ENCODE measurements at places on chromosomes 16 and 17. TPM values are rescaled to one million over a fixed set of nuclear protein-coding genes. Genes with fewer than 3 reads are reported as not detected.

The TMC8 gene
- total RNA-seq, result 1.6 TPM

The KRT24 gene
- total RNA-seq, result not detected

The KCNH6 gene
- not detected for total RNA-seq

The KRT40 gene
- total RNA-seq, result not detected

The CUEDC1 gene
- 34.8 TPM for total RNA-seq

The KRTAP1-5 gene
- total RNA-seq, result not detected

The FGF11 gene
- 7.4 TPM for total RNA-seq

The CNTNAP1 gene
- total RNA-seq, result 0.39 TPM

The OR2C1 gene
- not detected for total RNA-seq

The TBC1D28 gene
- total RNA-seq, result not detected

The PRAC1 gene
- not detected for total RNA-seq

DNA sequence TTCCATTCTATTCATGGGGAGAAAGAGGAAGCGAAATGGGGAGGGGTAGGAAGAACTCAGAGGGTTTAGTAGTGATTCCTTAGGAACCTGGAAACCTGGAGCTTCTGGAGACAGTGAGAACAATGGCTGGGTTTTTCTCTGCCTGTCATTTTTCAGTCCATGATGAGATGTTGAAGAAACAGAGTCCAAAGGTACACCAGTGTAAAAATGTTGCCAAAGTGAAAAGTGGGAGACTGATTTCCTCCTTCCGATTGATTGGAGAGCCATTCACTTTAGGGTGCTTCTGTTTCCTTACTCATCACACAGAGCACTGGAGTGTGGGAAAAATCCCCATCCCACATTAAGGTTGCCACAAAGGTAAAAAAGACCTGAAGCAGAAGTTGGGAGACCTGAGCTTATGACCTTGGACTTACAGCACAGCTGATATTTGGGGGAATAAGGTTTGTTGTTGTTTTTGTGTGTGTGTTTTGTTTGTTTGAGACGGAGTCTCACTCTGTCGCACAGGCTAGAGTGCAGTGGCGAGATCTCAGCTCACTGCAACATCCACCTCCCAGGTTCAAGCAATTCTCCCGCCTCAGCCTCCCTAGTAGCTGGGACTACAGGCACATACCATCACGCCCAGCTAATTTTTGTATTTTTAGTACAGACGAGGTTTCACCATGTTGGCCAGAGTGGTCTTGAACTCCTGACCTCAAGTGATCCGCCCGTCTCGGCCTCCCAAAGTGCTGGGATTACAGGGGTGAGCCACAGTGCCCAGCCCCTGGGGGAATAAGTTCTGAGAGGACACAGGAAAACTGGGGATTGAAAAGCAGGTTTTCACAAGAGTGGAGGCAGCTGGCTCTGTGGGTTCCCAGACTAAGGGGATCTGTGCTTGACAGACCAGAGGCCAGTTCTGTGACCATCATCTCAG lies 1.4 kb upstream of the DHX8 start:
- no peaks in the 10 kb centered on the region for H3K27me3 ChIP-seq
- DNase-seq, result no peak
- peaks cover 23% of the 10 kb centered on the region for H3K4me1 ChIP-seq
- no peak overlapping the region for H3K4me3 ChIP-seq
- no peak overlapping the region for H3K27ac ChIP-seq

- no peak overlapping the region for H3K4me3 ChIP-seq
- no peaks in the 10 kb centered on the region for H3K36me3 ChIP-seq
Measured at GRCh38 chr17:19334331-19334730, 28.2 kb downstream of the B9D1 start.

- H3K36me3 ChIP-seq, result no peaks in the 10 kb centered on the region
- H3K4me3 ChIP-seq, result no peak overlapping the region
- H3K27me3 ChIP-seq, result no peaks in the 10 kb centered on the region
- no peak overlapping the region for H3K27ac ChIP-seq
Measured at GRCh38 chr16:15557258-15557657, 85.7 kb downstream of the MARF1 start.

DNA sequence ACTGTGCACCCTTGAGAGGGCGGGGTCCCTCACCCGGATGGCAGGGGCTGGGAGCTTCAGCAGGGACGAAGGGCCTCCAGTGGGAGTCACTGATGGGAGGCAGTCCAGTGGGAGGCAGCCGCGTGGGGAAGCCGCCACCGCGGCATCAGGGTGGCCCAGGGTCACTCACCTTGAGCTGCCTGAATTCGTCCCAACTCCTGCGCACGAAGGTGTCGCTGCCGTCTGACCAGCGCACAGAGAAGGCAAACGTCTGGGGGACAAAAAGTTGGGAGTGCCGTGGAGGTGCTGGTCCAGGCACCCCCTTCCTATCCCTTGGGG lies 540 bp downstream of the NOXO1 start:
- no peaks in the 10 kb centered on the region for H3K36me3 ChIP-seq

- H3K27me3 ChIP-seq, result no peaks in the 10 kb centered on the region
- H3K27ac ChIP-seq, result no peak overlapping the region
- H3K36me3 ChIP-seq, result no peaks in the 10 kb centered on the region
- no peak overlapping the region for H3K4me3 ChIP-seq
Measured at GRCh38 chr16:54466233-54466632, 179.6 kb upstream of the IRX3 start.

- no peak overlapping the region for H3K4me3 ChIP-seq
- no peaks in the 10 kb centered on the region for H3K4me1 ChIP-seq
- H3K27me3 ChIP-seq, result peaks cover 2% of the 10 kb centered on the region
- H3K27ac ChIP-seq, result no peak overlapping the region
- DNase-seq, result no peak
Measured at GRCh38 chr16:31267332-31268032, 7.7 kb downstream of the ITGAM start.

- peaks cover 37% of the 10 kb centered on the region for H3K27me3 ChIP-seq
- DNase-seq, result no peak
- H3K4me1 ChIP-seq, result no peaks in the 10 kb centered on the region
- no peak overlapping the region for H3K4me3 ChIP-seq
- H3K36me3 ChIP-seq, result no peaks in the 10 kb centered on the region
Measured at GRCh38 chr17:77916703-77917481, 41.6 kb upstream of the TNRC6C start.

GRCh38 chr17:45705123-45706009 lies 78.8 kb upstream of the CRHR1 start:
- no peaks in the 10 kb centered on the region for H3K4me1 ChIP-seq
- H3K27ac ChIP-seq, result no peak overlapping the region
- DNase-seq, result no peak
- no peak overlapping the region for H3K4me3 ChIP-seq

GRCh38 chr17:50943575-50943933 lies 77.4 kb upstream of the TOB1 start:
- peak overlapping the region; percentile 74 for H3K4me3 ChIP-seq
- no peaks in the 10 kb centered on the region for H3K27me3 ChIP-seq
- H3K36me3 ChIP-seq, result no peaks in the 10 kb centered on the region
- peaks cover 25% of the 10 kb centered on the region for H3K4me1 ChIP-seq
- peak overlapping the region; percentile 99 for H3K27ac ChIP-seq
- no peak for DNase-seq

GRCh38 chr17:63622574-63623390 lies 565 bp downstream of the MAP3K3 start:
- no peaks in the 10 kb centered on the region for H3K27me3 ChIP-seq
- peak overlapping the region; percentile 90 for H3K27ac ChIP-seq
- peak overlapping the region; percentile 84 for H3K4me3 ChIP-seq

DNA sequence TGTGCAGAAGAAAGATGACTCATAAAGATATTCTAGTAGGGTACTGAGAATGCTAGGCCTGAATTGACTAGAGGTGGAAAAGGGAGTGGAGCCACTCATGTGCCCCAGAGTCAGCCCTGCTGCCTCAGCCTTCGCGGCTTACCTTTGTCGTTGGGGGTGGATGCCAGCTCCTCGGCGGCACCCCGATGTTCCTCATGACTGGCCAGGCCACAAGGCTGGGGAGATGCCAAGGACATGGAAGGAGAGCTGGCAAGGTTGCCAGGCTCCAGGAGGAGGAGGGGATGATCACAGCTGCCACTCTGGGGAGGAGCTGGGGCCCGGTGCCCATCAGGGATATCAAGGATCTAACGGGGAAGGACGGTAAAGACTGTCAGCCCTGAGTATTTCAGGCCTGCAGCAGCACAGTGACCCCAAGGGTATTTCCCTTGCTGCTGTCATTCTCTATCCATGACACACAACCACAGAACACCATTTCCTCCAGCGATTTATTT lies 9.7 kb upstream of the SLC35B1 start:
- no peak for DNase-seq
- H3K27ac ChIP-seq, result peak overlapping the region; percentile 9
- no peaks in the 10 kb centered on the region for H3K36me3 ChIP-seq
- no peak overlapping the region for H3K4me3 ChIP-seq

DNA sequence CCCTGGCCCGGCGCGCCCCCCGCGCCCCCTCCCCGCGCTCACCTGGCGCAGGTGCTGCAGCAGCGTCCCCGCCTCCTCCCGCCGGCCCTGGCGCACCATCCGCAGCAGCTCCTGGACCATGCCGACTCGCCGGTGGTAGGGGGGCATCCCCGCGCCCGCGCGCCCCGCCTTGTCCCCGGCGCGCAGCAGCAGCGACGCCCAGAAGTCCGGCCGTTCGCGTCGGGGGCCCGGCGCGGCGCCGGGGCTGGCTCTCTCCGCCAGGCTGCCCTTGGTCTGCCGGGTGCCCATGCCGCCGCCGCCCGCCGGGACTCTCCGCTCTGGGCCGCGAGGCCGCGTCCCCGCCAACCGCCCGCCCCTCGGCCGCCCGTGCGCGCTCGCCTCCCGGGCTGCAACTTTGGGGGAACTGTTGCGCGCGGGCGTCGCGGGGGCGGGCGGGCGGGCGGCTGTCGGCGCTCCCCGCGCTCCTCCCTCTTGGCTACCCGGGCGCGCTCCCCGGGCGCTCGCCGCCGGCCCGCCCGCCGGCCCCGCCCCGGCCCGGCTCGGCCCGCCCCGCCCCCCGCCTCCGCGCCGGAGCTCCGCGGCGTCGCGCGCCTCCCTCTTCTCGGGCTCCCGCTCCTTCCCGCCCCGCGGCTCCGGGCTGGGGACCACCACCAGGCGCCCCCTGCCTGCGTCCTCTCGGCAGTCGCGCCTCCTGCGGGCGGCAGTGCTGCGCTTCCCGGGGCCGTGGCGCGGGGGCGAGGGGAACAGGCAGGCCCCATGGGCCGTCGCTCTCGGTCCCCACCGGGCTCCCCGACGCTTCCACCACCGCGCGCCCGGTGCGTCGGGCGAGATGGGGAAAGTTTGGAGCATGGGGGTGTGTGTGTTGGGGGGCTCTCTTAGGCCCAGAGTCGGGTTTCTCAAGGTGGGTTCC lies at the start of gene LRRC75A:
TSS of gene LRRC75A (minus strand) at position 491 of the 910 bp plus-strand sequence. CDS start at position 288, 203 bp downstream.
- H3K36me3 ChIP-seq, result no peaks in the 10 kb centered on the region
- peak within 1 kb of the TSS; percentile 61 for H3K4me3 ChIP-seq
- H3K4me1 ChIP-seq, result peaks cover 11% of the 10 kb centered on the region
- no peak within 1 kb of the TSS for H3K27ac ChIP-seq
- H3K27me3 ChIP-seq, result no peaks in the 10 kb centered on the region
- no peak for DNase-seq
